Activated CD4-positive, alpha-beta memory T cell treated with anti-CD3 and anti-CD28 coated beads for 36 hours (primary cell): ENCODE measurements at places on chromosomes 12 and 14. TPM values are rescaled to one million over a fixed set of nuclear protein-coding genes. Genes with fewer than 3 reads are reported as not detected.
A peak's percentile ranks its signal among the peaks of the same experiment; 100 is the strongest.

The OR4E2 gene
- not detected for total RNA-seq

The GPR65 gene
- 13.4 TPM for total RNA-seq

DNA sequence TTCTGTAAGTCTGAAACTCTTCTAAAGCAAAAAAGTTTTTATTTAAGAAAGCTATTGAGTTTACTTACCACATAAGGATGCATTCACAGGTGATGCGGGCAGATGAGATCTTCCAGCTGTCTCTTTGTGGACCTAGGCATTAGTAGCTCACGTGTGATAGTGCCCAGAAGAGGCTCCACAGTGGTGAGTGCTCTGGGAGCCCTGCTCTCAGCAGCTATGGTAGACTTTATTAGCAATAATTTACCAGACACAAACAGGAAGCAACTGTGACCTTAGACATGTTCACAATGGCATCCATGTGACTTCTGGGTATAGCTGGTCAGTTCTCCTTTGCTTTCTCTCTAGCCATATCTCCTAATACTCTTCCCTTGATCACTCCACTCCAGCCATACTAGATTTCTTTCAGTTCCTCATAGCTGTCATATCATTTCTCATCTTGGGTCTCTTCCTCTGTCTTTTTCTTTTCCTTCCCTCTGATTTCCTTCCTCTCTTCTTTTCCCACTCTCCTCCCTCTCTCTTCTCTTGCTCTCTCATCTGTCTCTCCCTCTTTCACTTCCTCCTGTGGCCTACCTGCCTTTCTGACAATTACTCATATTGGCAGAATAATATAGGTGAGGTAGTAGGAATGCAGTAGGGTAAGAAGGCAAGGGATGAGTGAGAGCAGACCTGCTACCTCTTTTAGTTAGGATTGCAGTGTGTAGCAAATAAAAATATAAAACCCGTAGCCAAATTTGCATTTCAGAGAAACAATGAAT, 75.2 kb upstream of the SCAF11 start:
- H3K27me3 ChIP-seq: no peaks in the 10 kb centered on the region
- no peak for DNase-seq
- H3K4me1 ChIP-seq: no peaks in the 10 kb centered on the region
- no peak overlapping the region for H3K27ac ChIP-seq
- H3K36me3 ChIP-seq: no peaks in the 10 kb centered on the region
- H3K4me3 ChIP-seq: no peak overlapping the region

The GPR68 gene
- 6.9 TPM for total RNA-seq

GRCh38 chr12:41956353-41956752, 188.3 kb downstream of the GXYLT1 start:
- H3K4me1 ChIP-seq: no peaks in the 10 kb centered on the region
- no peaks in the 10 kb centered on the region for H3K36me3 ChIP-seq
- no peak overlapping the region for H3K27ac ChIP-seq
- no peak for DNase-seq
- peaks cover 1% of the 10 kb centered on the region for H3K27me3 ChIP-seq

The KLRB1 gene
- 4.9 TPM for total RNA-seq

DNA sequence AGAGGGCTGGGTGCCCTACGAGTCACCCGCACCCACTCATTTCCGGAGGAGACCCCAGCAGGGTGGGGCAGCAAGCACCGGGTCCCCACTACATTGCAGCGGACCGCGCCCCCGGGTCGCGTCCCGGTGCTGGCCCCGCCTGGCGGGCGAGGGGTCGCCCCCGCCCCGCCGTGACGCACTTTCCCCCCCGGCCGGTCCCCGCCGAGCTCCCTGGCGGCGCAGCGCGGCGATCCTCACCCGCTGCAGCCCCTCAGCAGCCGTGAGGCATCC, 106.1 kb downstream of the PRICKLE1 start:
- H3K4me1 ChIP-seq: peaks cover 14% of the 10 kb centered on the region
- H3K27ac ChIP-seq: no peak overlapping the region
- peak overlapping the region; percentile 76 for H3K4me3 ChIP-seq
- peaks cover 58% of the 10 kb centered on the region for H3K27me3 ChIP-seq
- peak; percentile 18 for DNase-seq

The TARBP2 gene
- 27.5 TPM for total RNA-seq

DNA sequence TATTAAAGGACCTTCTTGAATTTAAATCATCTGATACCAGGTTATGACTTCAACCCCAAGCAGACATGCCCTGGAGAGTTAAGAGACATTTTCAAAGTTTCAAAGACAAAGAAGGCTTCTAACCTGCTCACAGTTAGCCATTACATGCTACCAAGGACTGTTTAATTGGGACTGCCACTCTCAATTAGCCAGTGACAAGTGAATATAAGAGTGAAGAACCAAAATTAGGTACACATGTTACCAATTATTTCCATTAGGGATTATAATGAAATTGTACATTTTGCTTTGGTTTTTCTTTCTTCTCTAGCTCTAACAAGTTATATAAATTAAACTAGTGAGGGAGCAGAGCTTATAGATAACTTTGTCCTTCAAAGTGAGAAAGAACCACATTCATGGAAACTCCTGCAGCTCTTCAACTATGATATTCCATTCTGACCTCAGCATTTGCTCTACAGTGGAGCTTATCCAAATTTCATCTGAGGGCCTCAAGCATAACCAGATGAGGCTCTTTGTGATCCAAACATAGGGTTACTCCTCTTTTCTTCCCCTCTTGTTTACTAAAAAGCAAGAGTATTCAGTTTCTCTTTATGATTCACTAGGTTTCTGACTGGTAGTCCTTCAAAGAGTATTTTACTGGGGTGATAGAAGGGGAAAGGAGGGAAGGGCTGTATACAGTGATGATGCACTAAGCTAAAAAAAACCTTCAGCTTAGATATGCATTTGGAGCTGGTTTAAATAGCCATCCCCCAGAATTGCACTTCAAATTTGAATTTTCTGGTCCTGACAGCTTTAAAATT, 91.3 kb downstream of the DUSP6 start:
- H3K36me3 ChIP-seq: peaks cover 4% of the 10 kb centered on the region
- no peak overlapping the region for H3K4me3 ChIP-seq
- no peak overlapping the region for H3K27ac ChIP-seq
- no peak for DNase-seq
- peaks cover 15% of the 10 kb centered on the region for H3K4me1 ChIP-seq
